ENCODE measurements at places on chromosomes 16 and 17.

DNA sequence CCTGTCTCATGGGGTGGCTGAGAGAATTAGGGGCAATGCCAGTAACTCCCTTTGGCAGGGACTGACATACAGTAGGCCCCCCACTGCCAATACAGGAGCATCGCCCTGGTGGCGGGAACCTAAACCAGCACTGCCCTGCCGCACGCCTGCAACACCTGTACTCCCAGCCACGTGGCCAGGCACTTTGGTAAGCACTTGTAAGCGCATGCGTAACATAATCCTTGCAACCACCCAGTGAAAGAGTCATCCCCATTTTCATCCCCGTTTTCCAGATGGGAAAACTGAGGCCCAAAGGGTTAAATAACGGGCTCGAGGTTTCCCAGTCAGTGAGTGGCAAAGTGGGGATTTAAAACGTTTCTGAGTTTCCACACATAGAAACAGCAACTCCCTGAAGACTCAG, 17.5 kb downstream of the SCN4A start:
- no peak for DNase-seq

- no peak for DNase-seq
Observed at GRCh38 chr17:33962857-33963655, 292.0 kb upstream of the CCL2 start.

DNA sequence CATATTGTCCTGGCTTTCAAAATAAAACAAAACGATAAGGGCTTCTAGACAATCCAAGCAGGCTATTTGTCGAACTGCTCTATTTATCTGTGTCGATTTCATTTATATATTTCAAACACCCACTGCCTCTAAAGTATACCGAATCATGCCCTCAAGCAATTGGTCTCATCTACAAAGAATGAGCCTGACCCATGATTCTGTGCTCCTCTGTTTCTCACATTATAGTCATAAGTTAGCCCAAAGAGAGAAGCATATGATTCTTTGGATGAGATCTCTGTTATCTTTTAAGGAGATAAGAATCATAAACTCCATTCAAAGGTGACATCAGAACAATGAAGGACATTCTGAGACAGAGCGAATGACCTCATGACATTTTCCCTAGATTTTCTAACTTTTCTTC, 191.1 kb downstream of the MAP2K6 start:
- DNase-seq: no peak

DNA sequence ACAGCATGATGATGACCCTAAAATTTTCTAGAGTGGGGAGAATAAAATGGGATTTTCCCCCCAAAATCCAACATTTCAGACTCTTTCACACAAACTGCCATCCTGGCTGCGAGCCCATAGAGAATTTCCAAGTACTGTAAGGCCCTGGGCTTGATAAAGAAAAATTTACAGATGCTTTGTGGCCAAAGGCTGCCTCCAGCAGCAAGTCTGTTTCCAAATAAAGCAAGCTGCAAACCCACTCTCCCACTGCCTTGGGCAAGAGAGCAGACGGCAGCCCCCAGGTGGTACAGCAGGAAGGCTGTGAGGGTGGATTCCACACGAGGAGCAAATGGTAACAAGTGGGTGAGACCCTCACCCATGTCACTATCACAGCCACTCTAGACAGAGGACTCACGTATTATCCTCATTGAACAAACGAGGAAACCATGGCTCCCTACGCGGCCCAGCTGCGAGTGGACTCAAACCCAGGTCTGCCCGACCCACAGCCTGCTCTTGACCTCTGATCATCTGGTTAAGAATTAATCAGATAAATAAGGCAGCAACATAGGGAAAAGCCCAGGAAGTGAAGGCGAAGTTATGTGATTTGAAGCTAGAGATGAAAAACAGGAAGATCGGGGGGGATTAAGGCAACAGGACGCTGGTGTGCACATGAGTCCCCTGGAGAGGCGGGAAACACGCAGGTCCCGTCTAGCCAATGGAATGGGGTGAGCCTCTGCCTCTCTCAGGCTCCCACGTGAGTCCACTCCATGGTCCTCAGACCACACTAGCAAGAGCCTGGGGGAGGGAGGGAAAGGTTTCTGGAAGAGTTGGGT, 37.4 kb downstream of the AXIN2 start:
- no peak for DNase-seq

DNA sequence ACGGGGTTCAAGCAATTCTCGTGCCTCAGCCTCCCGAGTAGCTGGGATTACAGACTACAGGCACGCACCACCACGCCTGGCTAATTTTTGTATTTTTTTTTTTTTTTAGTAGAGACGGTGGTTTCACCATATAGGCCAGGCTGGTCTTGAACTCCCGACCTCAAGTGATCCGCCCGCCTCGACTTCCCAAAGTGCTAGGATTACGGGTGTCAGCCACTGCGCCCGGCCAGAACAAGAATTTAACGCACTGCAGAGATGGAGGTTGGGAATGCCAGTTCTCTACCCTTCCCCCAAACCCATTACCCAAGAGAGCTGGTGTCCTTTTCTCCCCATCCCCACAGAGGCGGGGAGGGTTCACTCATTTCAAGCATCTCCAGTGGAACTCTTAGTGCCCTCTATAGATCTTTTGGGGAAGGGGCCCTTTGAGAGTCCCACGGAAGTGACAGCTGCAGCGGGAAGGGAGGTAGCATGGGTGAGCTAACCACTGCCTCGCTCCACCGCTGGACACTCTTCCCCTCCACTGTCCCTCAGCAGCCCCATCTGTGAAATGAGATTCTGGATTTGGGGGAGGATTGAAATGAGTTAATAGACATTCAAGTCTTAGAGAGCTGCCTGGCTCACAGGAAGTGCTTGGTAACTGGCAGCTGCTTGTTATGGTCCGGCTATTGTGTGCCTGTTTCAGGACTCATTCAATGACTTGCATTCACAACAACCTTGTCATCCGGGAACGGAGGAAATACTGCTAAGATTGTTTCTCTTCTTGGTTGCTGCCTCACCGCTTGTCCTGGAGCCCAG, 3.5 kb upstream of the UBALD2 start:
- DNase-seq: no peak

DNA sequence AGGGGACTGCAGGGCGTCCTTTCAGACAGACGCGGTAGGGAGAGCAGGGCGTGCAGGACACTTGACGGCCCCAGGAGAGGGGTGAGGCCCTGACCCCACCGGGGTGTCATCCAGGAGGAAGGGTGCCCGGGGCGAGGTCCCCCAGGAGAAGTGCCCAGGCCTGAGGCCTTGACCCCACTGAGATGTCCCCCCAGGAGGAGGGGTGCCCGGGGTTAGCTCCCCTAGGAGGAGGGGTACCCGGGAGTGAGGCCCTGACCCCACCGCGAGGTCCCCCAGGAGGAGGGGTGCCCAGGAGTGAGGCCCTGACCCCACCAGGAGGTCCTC, 27.2 kb upstream of the METRNL start:
- DNase-seq: no peak

All from activated naive CD8-positive, alpha-beta T cell treated with anti-CD3 and anti-CD28 coated beads, Interleukin-2, amount 50 U/mL, for 24 hours (primary cell).